ENCODE measurements at places on chromosomes 5 and 9. TPM values are rescaled to one million over a fixed set of nuclear protein-coding genes. Genes with fewer than 3 reads are reported as not detected.

DNA sequence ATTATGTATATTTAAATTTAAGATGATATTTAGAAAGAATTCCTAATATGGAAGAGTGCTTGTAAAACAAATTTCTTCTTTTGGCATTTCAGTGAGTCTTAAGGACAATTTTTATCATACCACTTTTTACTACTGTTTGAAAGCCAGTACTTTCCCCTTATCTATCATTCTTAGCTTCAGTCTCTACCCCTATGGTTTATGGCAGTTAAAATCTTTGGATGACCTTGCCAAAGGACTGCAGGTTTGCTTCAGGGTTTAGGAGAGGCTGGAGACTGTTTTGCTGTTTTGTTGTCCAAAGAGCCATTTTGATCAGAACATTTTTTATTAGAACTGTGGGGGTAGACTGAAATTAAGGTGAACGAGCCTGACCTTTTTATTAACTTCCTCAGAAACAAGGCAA lies 30.8 kb downstream of the SLC38A9 start:
- no peak for DNase-seq

GRCh38 chr9:115601434-115601833 lies 483.5 kb upstream of the TNC start:
- no peak for DNase-seq

DNA sequence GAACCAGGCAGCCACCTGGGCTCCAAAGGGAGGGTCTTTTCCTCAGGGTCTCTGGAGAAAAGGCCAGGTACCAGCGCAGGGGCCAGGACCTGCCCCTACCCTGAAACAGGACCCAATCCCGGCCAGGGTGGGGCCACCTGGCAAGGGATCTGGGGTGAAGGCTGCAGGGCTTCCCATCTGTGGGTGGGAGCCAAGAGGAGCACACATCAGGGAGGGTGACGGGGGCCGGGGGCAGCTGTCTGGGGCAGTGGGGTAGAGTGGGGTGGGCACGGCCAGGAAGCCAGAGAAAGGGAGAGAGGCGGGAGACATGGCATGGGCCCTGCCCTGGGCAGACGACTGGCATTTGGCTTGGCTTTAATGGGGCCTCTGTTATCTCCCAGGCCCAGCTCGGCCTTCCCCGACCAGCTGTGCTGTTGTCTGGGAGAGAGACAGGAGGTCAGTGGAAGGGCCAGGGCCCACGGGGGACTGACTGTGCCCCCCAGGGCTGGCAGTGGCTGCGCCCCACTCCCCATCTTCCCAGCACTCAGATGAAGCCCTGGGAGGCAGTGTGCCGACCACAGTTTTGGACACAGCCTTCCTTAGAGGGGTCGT lies 57.2 kb upstream of the RNF130 start:
- no peak for DNase-seq

Gene PCDHA8
- polyA plus RNA-seq = 0.03 TPM

- DNase-seq = no peak
Measured at GRCh38 chr5:141155540-141156374, 5.9 kb downstream of the PCDHB6 start.

DNA sequence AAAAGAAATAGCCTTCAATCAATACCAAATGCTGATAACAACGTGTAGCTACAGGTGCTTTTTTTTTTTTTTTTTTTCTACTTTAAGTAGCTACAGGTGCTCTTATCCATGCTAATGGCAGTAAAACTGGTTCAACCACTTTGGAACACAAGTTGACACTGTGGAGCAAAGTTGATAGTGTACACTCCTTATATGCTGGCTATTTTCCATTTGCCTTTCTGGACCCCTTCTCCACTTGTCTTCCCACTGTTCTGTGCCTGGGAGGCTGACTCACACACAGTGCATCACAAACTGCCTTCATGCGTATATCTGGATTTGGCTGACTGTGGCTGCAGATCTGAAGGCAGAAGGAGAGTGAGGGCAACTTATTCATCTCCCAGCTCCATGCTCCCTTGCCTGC lies 247.9 kb downstream of the MSX2 start:
- DNase-seq = no peak

Gene PKD2L2
- polyA plus RNA-seq = not detected

DNA sequence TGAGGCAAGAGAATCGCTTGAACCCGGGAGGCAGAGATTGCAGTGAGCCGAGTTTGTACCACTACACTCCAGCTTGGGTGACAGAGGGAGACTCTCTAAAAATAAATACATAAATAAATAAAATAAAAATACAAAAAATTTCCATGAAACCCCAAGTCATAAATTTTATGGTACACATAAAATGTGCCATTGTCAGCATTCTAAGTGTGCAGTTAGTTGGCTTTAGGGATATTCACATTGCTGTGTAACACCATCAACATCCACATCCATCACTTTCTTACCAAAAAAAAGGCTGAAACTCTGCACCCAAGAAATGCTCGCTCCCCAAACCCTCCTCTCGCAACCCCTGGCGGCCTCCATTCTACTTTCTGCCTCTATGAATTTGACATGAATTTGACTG lies 135.2 kb downstream of the GAPVD1 start:
- no peak for DNase-seq

Gene GFI1B
- 0.15 TPM for polyA plus RNA-seq

- DNase-seq = no peak
Measured at GRCh38 chr5:42228279-42228678, 195.0 kb upstream of the GHR start.

All from HepG2 (cell line).